Mesenteric fat pad (tissue), 1 donor: ENCODE measurements at places on chromosomes 5 and 9. TPM values are rescaled to one million over a fixed set of nuclear protein-coding genes. Genes with fewer than 3 reads are reported as not detected.

- DNase-seq: no peak
These were observed 93.6 kb upstream of the PITX1 start for GRCh38 chr5:135127439-135128240.

DNA sequence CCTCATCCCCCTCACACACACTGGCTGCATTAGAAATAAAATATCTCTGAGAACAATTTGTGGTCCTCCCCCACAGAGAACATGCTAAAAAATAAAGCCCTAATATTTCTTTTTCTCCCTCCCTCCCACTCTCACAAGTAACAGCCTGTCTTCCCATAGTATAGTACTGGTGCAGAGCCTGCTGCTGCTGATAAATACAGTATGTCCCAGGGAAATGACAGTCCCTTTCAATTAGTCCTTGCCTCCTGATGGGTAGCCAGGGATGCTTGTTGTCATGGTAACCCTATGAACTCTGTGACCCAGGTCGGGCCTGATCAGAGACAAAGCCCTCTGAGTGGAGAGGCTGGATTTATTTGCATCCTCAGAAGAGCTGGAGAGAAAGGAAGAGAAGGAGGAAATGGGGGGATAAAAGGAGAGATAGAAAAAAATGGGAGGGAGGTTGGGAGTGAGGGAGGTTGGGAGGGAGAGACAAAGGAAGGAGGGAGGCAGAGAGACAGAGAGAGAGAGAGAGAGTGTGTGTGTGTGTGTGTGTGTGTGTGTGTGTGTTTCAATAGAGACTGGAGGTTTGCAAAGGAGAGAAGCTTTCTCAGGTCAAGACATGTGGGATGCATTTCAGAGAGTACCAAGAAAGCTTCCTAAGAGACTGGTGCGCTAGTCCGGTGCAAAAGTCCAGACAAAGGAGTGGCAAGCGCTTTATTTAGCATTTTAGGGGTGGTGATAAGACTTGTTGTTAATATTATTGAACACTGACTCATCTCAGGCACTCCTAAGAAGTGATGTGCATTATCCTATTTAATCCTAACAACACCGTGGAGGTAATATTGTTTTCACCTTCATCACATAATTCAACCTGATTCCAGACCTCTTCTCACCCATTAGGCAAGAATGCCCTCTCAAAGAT lies 260.8 kb downstream of the FAM114A2 start:
- DNase-seq: no peak

- no peak for DNase-seq
These were observed 143.4 kb upstream of the KLF9 start for GRCh38 chr9:70557661-70558369.

DNA sequence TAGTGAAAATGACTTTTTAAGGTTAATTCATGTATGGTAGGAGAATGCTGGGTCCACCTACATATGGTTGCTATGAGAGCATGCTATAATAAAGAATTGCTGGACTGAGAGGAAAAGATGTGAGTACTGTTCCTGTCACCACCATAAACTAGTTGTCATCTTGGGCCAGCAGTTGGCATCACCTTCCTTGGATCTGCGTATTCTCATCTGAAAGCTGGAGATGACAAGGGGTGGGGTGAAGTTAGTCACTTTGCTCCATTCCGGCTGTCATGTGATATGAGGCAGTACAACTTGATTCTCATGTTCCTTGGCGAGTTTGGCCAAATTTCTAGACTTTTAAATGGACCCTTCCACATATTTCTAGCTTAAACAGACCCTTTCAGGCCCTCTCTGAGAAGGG lies 33.3 kb downstream of the PIP5K1B start:
- DNase-seq: no peak

GRCh38 chr5:170361116-170361515 lies 28.1 kb downstream of the KCNMB1 start:
- DNase-seq: no peak

DNA sequence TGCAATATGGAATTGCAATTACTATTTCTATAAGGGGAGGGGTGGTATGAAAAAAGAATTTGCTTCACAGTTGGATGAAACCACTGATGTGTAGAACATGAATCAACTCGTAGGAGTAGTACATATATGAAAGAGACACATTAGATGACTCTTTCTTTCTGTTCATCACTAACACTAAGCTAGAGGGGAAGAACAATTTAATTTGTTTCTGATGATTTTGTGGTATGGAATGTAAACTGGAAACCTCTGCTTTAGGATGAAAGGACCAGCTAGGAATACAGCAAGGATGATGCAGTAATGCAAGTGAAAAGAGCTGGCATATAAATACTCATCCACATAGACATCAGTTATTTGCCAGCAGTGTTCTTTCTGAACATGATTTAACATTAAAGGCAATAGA lies 113.4 kb downstream of the PAPPA start:
- DNase-seq: no peak

The CD180 gene
- total RNA-seq: 2.6 TPM

The ECM2 gene
- total RNA-seq: 71.3 TPM
